ENCODE measurements at places on chromosomes 1 and 21.

DNA sequence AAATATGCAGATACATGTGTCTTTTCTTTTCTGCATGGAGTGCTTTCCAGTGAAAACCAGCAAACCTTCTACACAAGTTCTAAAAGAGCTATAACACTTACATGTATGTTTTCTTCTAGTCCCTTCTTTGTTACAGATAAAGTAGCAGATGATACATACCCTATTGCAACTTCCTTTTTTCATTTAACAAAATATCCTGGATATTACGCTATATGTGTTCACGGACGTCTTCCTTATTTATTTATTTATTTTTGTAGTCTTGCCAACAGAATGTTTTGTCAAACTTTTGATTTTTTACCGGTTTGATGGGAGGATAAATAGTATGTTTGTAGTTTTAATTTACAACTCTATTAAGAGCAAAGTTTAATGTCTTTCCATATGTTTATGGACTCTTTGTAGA, 5.2 kb upstream of the GALNT2 start:
- DNase-seq = no peak

- DNase-seq = no peak
Observed at GRCh38 chr1:80384083-80384830, 1377.7 kb upstream of the ADGRL4 start.

DNA sequence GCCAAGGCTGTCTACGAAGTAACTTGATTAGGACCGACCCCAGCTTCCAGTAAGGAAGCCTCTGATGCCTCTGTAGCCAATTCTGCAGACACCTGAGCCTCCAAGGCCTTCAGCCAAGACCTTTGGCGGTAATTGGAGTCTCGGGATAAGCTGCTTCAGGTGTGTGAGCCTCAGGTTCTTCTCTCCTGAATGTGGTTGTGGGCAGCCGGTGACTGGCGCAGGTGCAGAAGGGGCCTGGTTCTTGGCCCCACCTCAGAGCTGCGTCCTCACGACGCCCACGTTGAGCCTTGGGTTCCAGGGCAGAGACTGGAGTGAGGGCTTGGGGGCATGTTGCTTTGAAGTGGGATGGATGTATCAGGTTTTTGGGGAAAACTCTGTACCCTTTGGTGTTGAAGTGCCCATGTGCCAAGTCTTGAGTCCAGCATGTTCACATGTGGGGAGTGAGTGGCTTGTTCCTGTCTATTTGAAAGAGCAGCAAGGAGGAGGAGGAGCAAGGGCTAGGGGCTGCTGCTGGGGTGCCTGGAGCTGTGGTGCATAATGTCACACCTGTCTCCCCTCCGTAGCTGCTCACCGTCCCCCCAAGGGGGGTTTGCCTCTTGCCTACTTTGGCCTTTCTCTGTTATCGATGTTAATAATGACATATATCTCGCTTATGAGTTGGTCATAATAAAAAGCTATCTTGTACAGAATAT, 1.4 kb downstream of the PSEN2 start:
- no peak for DNase-seq

DNA sequence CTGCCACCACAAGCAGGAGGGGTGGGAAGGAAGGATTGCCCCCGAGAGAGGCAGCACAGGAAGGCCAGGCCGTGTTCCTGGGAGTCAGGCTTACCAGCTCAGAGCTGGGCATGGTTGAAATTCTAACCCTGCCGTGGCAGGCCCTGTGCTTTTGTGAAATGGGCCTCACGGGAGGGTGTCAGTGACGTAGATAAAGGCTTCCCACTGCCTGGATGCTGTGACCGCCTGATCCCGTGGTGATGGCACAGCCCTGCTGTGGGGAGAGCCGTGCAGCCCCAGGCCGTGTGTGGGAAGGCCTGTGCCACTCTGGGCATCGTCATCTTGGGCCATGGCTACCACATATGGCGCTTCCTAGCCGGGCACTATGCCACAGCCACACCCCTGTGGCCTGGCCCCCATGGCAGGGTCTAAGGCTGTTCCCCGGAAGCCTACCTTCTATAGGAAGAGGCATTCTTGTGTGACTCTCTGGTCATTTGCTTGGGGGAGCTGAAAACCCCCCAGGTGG, 161.3 kb downstream of the PCBP3 start:
- DNase-seq = no peak

- DNase-seq = no peak
Observed at GRCh38 chr1:203320591-203321272, 15.4 kb downstream of the BTG2 start.

DNA sequence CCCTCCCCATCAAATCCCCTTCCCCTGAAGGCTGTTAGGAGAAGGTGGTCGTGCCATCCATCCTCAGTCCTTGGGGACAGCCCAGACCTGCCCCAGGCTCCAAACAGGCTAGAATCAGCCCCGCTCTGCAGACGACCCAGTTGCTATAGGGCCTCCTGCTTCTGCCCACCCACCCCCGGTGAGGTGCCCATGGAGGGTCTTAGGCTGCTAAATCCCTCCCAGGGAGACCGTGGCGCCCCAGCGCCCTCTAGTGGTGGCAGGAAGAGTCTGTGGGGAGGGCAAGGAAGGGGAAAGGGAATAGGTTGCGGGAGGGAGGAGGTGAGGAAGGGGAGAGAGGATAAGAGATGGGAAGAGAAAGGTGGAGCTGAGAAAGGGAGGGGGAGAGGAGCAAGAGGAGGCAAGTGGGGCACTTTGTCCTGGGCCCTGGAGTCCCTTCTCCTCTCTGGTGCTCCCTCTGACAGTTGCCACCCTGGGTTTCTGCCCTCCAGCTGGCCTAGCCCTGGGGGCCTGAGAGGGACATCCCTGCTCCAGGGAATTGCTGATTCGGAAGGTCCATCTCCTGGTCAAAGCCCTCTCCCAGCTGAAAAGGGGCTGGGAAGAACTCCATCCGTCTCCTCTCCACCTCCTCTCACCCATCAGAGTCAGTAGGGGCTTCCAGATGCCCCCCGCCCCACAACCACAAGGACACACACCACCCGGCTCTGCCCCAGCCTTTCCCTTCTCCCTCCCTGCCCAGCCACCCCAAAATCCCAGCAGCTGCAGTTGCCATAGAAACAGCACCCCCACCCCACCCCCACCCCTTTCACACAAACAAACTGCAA, 55.4 kb downstream of the CAMK2N1 start:
- no peak for DNase-seq

- DNase-seq = no peak
Observed at GRCh38 chr1:60113028-60113427, 39.5 kb upstream of the C1orf87 start.

DNA sequence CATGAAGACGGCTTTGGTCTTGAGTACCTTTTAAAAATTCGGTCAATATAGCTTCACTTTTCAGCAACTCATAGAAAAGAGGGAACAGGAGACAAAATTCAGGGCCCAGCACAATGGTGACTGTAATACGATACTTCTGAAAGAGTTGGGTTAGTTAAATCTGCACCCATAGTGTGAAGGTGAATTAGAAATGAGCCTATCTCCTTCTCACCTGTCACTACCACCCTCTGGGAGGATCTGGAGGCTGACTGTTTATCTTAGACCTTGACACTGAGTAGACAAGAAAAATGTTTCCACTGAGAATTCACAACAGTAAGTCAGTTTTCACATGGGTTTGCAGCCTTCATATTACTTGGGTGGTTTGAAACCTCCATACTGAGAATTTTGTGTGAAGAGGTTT, 57.9 kb upstream of the HMGB4 start:
- DNase-seq = no peak

DNA sequence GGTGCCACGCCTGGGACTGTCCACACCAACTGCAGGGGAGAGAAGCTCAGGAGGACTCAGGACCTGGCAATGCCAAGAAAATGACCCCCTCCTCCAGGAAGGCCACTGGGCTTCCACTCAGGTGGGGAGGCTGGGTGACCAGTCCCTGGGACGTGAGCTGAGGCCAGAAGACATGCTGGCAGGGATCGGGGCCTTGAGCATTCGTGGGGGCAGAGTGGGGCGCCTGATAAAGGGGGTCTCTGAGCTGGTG, 15.3 kb upstream of the COL6A2 start:
- DNase-seq = no peak

- no peak for DNase-seq
Observed at GRCh38 chr1:183285746-183286145, 99.7 kb downstream of the LAMC2 start.

DNA sequence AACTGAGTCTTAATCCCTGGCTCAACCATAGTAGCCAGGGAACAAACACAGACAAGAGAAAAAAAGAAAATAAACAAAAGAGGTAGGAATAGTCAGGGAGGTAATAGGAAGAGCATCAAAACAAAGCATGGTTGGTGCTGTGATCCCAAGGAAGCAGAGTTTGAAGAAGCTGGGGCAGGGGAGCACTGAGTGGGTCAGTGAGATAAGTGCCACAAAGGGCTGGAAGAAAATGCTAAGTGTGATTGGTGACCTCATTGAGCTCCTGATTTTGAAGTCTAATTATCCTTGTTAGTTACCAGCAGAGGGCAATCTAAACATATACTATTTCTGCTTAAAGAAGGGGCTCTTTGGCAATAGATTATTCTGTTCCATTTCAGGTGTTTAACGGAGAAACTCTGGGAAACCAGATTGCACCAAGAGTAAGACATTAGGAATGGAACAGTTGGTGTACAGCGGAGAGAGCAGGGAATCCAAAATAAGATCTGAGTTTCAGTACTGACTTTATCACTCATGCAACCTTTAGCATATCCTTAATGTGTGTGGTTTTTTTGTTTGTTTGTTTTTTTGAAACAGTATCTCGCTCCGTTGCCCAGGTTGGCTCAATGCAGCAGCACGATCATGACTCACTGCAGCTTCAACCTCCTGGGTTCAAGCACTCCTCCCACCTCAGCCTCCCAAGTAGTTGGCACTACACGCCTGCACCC, 30.7 kb upstream of the KIAA1614 start:
- DNase-seq = no peak

DNA sequence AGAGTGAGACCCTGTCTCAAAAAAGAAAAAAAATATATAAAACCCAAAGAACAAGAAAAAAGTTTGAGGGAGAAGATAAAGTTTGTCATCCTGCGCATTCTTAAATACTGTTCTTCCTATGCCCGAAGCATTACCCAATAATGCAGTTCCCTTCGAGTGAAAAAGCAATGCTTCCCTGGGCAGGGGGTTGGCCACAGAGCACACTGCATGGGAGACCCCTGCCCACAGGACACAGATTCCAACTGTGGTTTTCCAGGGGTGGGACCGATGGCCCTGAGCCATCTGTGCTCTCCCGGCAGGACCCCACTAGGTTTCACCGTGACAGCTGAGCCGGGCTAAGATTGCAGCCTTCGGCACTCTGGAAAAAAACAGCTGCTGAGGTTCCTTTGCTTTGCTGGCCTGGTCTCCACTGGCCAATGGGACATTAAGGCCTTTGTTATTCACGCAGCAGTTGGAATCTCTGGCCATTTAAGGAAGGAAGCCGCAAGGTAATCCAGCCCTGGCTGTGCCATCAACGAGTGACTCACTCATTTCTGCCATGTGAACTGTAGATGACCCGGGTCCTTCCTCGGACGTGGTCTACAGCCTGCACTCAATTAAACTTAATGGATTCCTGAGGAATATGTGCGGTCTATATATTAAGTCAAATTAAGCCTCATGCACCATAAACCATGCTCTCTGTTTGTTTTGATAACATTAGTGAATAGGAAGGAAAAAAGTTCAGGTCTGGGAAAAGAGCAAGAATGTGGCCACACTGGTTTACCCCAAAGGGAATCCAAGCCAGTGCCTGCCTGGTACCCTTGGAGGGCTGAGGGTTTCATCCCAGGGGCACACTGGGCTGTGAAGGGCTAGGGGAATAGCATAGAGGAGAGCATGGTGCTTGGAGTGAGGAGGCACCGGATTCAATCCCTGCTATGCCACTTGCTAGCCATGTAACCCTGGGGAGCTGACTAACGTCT, 163.2 kb downstream of the ZBTB18 start:
- no peak for DNase-seq

GRCh38 chr1:36208978-36209703, 15.1 kb upstream of the THRAP3 start:
- peak; percentile 72 for DNase-seq

- no peak for DNase-seq
Observed at GRCh38 chr1:47184090-47184821, 5.6 kb downstream of the PDZK1IP1 start.

DNA sequence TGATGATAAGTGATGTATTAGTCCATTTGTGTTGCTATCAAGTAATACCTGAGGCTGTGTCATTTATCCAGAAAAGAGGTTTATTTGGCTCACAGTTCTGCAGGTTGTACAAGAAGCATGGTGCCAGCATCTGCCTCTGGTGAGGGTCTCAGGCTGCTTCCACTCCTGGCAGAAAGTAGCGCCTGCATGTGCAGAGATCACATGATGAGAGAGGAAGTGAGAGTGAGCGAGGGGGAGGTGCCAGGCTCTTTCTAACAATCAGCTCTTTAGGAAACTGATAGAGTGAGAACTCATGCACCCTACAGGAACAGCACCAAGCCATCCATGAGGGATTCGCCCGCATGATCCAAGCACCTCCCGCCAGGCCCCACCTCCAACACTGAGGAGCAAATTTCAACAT, 2.2 kb upstream of the FHAD1 start:
- DNase-seq = no peak

DNA sequence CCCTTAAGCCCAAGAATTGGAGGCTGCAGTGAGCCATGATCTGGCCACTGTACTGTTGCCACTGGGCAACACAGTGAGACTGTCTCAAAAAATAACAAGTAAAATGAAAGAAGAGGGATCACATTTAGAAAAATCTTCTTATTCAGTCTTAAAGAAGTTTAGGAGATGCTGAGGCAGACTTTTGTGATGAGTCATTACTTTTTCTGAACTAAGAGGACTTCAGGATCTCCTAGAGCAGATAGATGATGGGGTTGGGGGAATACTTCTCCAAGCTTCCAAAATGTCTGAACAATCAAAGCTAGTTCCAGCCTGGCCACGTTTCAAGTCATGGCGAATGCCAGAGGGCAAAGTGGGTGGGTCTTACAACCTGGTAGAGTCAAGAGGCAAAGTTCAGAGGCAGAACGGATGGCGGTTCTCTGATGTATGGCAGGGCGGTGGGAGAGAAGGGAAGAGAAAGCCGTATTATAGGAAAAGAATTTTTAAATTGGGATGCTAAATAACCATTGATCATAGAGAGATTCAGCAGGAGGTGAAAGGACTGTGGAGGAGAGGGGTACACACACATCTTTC, 2.1 kb upstream of the CIART start:
- no peak for DNase-seq

DNA sequence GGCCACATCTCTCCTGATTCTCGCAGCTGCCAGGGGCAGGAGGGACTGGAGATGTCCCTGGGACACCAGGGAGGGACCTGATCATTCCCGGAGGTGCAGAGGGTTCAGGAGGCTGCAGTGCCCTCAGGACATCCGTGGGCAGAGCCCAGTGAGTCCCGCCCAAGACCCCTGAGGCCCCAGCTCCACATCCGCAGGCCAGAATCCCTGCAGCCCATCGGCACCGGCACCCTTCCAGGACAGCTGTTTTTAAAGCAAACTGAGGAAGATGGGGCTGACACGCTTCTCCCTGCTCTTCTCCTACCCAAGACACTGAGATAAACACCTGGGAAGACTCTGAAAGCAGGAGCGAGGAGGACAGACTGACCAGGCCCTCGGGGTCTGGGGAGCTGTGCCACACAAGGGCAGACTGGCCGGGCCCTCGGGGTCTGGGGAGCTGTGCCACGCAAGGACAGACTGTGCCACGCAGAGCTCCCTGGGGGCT, 25.5 kb downstream of the SLC19A1 start:
- DNase-seq = no peak

GRCh38 chr1:30189818-30190500, 533.4 kb downstream of the MATN1 start:
- no peak for DNase-seq

GRCh38 chr1:79614762-79615161, 608.2 kb upstream of the ADGRL4 start:
- no peak for DNase-seq

GRCh38 chr21:42114646-42115045, 43.5 kb downstream of the UMODL1 start:
- DNase-seq = no peak
